Stimulated activated CD8-positive, alpha-beta memory T cell treated with anti-CD3 and anti-CD28 coated beads, Interleukin-4, amount 100 ng/mL, for 24 hours (primary cell): ENCODE measurements at places on chromosomes 11 and 22.

- DNase-seq: no peak
These were observed 10.8 kb downstream of the DRD2 start for GRCh38 chr11:113464416-113464815.

- no peak for DNase-seq
These were observed 51.1 kb upstream of the BLID start for GRCh38 chr11:122167100-122167499.

GRCh38 chr11:114522818-114523217, 36.9 kb downstream of the NXPE1 start:
- no peak for DNase-seq

- DNase-seq: no peak
These were observed 27.8 kb upstream of the ELFN2 start for GRCh38 chr22:37454857-37455686.

DNA sequence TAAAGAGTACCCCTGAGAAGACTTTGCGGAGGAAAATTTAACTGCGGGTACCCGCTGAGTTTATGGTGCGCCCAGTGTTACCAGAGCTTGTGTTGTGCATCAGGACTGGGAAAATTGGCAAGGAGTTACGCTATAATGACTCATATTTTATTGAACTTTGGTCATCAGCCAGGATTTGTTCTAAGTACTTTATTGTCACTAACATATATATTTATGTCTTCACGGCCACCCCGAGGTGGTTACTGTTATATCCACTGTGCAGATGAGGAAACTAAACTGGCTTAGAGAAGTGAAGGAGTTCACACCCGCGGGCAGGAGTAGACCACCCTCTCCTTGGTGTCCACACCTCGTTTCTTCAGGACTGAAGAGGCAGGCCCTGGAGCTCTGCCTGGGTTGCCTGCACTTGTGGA, 667 bp downstream of the ACCS start:
- DNase-seq: no peak

DNA sequence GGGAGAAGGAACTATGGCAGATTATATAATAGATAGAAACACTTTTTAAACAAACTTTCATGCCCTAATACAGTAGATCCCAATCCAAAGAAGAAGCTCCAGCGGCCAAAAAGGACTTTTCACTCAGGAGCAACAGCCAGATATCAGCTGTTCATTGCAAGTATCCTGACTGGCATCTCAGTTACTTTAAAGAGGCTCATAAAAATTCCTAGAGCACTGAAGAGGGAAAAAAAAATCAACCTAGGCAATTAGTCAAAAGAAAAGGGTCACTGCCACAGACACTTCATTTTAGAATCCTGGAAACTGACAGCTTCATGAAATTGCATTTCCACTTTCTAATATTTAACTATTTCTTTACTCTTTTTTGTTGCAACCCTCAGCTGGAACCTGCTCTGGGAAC, 170.6 kb upstream of the SOX6 start:
- no peak for DNase-seq

DNA sequence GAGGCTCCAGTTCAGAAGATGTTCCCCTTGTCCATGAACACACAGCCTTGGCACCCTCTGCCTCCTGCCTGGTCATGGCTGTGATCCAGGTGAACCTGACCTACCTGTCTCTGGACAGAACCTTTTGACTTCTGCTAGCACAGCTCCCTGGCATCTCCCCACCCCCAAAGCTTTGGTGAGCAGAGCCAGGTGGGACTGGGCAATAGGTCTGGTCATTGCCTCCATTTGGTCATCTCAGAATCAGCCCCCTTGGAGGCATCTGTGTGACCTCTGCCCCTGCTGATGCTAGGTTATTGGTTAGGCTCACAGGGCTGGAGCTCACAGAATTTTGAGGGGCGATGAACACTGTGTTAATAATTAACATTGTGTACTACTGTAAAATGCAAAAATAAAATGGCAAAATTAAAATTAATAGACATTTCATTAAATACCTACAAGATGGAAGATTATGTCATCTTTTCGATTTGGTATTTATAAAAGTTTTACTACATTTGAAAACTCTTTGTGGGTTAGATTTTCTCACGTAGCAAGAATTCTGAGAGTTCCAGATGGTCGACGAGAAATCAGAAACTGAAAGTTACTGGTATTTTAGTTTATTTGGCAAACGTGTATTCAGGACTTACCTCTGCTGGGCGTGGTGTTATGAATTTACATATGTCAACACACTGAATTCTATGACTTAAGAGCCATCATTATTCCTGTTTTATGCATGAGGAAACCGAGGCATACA, 8.3 kb upstream of the KIAA0930 start:
- no peak for DNase-seq
